Lung (tissue), 17 donors: ENCODE measurements at places on chromosomes 1 and 21. TPM values are rescaled to one million over a fixed set of nuclear protein-coding genes. Genes with fewer than 3 reads are reported as not detected.

HLX gene
- polyA plus RNA-seq: 30.5 TPM

DNA sequence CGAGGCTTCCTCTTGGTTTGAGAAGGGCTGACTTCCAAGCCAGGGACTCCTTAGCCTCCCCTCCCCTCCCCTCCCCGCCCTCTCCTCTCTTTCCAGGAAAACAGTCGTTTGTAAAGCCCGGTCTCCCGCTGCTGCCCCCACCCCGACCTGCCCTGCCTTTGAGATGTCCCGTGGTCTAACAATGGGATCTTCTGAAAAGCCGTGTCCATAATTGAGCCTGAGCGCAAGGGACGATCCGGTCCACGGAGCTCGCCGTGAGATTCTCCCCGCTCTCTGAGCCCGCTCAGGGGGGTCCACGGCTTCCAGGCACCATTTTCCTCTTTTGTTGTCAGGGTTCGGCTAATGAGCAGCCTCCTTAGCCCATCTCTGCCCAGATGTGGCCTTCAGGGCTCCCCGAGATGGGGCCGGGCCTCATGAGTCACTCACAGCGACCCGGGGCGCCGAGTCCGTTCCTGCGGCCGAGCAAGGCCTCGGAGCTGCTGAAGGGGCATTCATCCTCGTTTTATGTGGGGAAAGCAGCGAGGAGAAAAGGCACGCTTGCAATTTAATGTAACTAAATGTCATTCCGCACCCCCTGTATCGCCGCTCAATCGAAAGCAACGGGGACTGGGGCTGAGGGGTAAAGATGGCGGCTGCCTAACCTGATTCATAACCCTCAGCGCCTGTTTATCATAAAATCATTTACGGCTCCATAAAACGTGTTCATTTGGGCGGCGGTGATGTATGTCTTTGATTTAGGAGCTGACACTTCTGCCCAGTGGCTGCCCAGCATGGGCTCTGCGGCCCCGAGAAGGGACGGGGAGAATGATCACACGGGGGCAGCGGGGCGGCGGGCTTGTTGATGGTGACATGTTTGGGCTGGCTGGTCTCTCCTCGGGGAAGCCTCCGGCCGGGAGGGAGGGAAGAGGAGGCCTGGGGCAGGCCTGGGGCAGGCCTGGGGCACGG, 232.6 kb upstream of the C1orf174 start:
- DNase-seq: no peak

DNA sequence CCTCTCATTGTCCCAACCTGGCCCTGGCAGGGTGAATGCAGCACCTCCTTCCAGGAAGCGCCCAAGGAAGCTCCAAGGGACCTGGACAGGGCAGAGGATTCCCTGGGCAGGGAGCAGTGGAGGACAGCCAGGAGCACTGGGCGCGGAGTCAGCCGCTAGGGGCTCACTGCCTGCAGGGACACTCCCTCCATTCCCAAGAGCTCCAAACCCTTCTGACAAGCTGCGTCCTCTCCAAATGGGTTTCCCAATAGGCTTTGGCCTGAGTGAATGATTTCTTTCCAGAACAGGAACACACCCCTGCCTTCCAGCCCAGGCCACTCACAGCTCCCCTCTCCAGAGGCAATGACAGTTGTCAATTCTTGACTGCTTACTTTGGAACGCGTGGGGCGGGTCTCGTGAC, 128.5 kb upstream of the EDN2 start:
- DNase-seq: peak; percentile 44

GRCh38 chr1:114207635-114208034, 54.0 kb upstream of the SYT6 start:
- no peak for DNase-seq

FAM167B gene
- polyA plus RNA-seq: 30.5 TPM

GRCh38 chr21:42238185-42238934, 19.4 kb downstream of the ABCG1 start:
- DNase-seq: no peak

GRCh38 chr1:246750752-246751151, 26.5 kb downstream of the SCCPDH start:
- DNase-seq: no peak

GRCh38 chr1:46996659-46997281, 26.7 kb upstream of the CYP4X1 start:
- no peak for DNase-seq

- DNase-seq: no peak
These were observed 11.7 kb downstream of the CNIH4 start for GRCh38 chr1:224368409-224368808.

TDRD5 gene
- polyA plus RNA-seq: 0.05 TPM

- DNase-seq: peak; percentile 21
These were observed 408 bp downstream of the ESRRG start for GRCh38 chr1:216722821-216723220.

GRCh38 chr1:30697571-30698376, 25.6 kb downstream of the MATN1 start:
- DNase-seq: no peak

DNA sequence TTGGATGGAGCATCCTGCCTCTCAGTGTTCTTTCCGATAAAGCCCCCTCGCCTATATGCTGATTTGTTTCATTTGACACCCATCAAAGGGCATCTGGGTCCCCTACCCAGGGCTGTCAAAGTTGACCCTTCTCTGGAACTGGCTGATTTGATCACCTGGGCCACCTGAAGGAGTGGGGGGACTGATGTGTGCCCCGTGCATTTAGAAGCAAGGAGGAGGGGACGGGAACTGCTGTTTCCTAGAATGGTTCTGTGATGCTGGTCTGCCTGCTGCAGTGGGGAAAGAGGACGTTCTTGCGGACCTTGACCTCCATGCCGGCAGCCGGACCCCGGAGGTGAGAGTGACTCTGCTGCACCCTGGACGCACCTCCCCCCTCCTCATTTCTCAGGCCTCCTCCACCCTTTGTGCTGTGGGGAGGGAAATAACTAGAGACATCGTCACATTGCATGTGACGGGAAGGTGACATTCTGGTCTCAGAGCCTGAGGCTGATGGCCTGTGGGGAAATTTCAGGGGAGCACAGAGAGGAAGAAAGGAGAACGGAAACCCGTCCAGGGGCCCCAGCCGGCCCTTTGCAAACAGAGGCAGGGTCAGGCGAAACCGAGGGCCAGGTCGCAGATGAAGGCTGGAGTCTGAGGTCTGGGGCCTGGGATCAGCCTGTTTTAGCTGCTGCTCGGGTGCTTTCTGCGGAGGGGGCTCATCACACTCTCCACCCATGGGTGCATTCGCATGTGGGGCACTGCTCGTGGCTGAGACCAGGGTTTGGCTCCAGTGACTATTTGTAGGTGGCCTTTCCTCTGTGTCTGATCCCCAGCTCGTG, 25.7 kb downstream of the CRYAA start:
- DNase-seq: no peak

GRCh38 chr21:27047658-27048314, 80.9 kb upstream of the ADAMTS5 start:
- peak; percentile 42 for DNase-seq

TMEM50A gene
- 116 TPM for polyA plus RNA-seq

PITHD1 gene
- 39.2 TPM for polyA plus RNA-seq

CLEC20A gene
- polyA plus RNA-seq: not detected

DNA sequence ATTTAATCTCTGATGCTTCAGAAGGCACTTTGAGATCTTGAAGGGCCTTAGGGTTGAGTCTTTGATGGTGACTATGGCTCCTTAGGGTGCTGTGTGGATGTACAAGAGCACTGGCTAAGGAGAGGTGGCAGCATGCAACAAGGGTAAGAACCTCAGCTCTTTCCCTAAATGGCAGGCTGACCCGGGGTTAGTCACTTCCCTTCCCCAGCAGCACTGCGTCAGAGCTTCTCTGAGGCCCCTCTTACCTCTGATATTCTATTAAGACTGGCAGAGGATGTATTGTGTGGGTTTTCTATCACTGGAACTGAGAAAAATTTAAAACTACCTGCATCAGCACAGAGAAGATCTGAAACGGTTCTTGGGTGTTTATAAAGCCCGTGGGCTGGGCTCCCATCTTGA, 11.8 kb downstream of the C1orf116 start:
- no peak for DNase-seq

DNA sequence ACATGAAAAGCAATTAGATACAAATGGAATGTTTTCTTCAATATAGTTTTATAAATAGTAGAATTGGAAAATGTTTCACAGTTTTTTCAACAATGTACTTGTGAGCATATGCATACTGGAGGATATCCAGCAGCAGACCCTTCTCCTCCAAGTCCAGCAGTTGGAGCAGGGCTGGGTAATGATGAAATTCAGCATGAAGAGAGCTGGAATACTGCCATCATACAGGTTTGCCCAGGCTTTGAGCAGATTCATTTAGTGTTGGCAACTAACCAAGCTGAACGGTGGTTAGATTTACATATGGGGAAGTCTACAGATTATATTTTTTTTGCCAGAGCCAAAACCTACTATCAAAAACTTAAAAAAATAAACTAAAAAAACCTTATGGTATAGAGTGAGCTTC, 38.3 kb downstream of the WDR3 start:
- peak; percentile 59 for DNase-seq

MNDA gene
- 108 TPM for polyA plus RNA-seq

DNA sequence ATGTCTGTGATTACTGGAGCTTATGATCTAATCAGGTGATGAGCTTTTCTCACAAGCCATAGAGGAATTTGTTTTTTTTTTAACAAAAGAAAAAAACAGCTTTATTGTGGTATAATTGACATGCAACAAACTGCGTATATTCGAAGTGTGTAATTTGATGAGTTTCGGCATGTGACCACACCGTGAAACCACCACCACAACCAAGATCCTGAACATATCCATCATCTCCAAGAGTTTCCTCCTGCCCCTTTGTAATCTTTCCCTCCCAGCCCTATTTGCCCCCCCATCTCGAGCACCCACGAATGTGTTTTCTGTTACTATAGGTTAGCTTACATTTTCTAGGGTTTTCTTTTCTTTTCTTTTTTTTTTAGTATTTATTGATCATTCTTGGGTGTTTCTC, 4.7 kb downstream of the PGBD2 start:
- no peak for DNase-seq

DNA sequence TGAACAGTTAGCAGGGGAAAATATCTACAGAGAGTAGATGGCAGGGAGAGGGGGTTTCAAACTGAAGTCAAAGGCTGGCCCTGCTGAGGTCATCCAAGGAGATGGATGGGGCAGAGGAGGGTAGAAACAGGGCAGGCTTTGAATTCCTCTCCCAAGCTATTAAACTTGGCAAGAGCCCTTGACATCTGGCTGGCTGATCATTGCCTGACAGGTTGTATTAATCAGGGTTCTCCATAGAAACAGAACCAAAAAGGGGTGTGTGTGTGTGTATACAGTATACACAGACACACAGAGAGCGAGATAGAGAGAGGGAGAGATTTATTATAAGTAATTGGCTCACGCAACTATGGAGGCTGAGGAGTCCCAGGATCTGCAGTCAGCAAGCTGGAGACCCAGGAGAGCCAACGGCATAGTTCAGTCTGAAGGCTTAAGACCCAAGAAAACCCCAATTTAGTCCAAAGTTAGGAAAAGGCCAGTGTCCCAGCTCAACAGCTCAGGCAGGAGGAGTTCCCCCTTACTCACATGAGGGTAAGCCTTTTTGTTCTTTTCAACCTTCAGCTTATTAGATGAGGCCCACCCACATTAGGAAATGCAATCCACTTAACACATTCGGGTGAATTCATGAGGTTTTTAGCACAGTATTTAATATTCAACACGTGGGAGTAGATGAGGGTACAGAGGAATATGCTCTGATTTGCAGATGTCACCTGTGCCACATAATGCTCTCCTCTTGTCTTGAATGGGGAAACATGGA, 46.7 kb upstream of the HAO2 start:
- no peak for DNase-seq

- peak; percentile 15 for DNase-seq
These were observed 30.7 kb downstream of the NOL9 start for GRCh38 chr1:6523566-6523965.

DNA sequence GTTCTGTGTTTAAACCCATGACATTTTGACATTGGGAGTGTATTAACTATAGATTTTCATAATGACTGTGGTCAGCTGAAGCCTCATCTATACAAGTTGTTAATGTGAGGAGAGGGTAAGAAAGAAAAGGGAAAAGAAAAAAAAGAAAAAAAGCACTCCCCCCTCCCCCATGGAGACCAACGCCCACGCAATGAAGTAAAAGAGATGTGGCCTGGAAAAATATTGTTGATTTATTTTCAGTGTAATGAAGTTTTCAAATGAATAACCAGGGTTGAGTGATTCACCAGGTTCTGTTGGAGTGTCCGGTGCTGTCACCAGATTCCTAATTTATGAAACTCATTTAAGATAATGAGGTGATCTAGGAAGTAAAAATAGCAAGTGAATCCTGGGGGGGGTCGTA, 4.7 kb downstream of the RNF220 start:
- DNase-seq: no peak

OLFML2B gene
- polyA plus RNA-seq: 3.0 TPM

CCDC17 gene
- 10.1 TPM for polyA plus RNA-seq

DNA sequence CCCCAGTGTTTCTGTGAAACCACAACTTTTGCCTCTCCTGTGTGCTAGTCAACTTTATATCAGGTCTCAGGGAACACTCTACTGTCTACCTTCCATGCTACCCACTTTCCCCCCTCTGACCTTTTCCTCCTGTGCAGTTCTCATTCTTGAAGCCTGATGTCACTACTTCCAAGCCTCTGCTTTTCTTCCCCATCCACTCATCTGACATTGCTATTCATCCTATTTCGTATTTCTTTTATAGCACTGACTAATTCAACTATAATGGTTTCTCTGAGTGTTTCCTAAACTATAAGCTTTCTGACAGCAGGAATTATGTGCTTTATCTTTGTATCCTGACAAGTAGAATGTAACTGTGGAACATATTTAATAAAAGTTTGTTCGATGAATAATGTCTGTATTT, 18.2 kb upstream of the DPH5 start:
- no peak for DNase-seq

- DNase-seq: peak; percentile 39
These were observed at the start of gene MANEAL for GRCh38 chr1:37793773-37794371. TSS of gene MANEAL (plus strand) at chr1:37793847. CDS start at chr1:37794183, 336 bp downstream.

- DNase-seq: no peak
These were observed 310.6 kb downstream of the SEC16B start for GRCh38 chr1:177659281-177659680.

CD1B gene
- polyA plus RNA-seq: 0.02 TPM

GRCh38 chr1:8863794-8864233, 14.7 kb downstream of the ENO1 start:
- no peak for DNase-seq

KRTAP13-2 gene
- not detected for polyA plus RNA-seq

HCN3 gene
- 1.0 TPM for polyA plus RNA-seq

TNFSF18 gene
- 0.06 TPM for polyA plus RNA-seq

DNA sequence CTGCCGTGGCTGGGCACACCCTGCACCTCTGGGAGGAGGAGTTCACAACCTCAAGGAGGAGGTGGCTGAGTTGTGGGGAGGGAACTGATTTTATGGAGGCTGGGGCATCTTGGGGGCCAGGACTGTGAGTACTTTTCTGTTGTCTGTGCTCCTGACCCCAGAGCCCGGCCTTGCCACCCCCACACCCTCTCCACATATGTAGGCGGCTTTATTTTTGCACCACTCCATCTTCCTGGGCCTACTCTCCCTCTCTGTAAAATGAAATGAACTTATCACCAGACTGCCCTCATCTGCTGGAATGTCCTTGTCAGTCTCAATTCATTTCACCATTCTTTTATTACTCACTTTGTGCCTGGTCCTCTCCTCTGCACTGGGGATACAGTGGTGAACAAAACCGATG, 12.8 kb downstream of the FOXD2 start:
- DNase-seq: no peak

PRRX1 gene
- 14.0 TPM for polyA plus RNA-seq
